ENCODE measurements at places on chromosomes 16 and 17.

DNA sequence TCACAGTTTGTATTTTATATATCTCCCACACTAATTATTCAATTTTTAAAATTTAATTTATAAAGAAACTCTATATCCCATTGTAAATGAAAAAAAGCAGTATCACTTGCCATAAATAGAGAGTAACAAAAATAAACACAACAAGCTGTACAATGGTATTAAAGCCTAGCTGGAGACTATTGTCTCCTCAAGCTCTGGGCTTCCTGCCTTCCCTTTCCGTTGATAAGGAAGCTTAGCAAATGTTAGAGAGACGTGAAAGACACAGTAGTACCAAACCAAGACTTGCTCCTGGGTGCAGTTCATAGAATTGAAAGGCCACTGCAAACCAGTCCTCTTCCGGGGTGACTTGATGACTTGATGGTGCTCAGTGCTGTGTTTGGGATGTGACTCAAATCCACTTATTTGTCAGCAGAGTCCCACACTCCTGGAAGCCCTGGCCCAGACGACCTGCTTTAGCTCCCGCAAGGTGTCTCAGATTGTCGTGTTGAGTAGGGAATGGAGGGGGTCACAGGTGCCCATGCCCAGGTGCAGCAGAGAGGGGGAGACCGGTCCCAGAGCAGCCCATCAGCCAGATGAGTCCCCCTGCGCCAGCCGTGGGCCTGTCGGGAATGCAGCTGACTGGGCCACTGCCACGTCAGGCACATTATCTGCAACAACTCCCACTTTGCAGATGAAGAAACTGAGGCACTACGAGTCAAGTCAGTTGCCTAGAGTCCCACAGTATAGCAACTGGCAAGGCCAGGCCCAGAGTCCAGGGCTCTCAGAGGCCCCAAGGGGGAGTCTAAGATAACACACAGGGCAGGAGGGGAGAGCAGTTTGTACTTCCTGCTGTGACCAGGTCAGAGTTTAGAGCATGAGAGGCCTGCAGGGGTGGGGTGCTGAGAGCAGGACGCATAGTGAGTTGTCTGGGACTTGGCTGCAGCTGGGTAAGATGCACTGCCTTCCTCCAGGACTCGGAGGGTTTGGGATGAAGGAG lies 40.5 kb downstream of the PSME3IP1 start:
- DNase-seq: no peak

DNA sequence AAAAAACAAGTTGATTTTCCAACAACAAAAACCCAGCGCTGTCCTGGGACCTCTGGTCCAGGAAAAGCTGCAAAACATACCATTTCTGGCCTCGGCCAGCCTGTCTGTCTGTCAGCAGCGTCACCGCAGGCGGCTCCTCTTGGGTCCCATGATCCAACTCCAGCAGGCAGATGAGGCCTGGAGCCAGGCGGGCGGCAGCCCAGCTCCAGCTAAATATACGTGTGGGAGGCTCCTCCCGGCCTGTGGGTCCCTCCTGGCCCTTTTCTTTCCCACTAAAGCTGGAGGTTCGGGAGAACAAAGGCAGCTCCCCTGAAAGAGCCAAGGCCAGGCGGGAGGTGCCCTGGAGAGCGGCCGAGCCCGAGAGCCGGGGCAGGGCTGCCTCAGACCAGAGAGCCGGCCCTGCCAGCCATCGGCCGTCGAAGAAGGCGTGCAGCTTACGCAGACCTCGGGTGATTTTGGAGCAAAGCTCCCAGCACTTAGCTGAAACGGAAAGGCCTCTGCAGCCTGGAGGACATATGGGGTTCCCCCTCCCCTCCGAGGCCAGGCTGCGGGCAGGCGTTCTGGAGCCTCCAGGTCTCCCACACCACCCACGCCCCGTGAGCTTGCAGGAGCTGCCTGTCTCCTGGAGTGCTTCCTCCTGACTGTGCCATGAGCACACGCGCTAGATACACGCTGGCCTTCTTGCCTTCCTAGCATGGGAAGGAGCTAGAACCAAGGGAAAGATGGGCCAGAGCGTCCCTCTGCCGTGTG lies 19.9 kb upstream of the JPH3 start:
- DNase-seq: no peak

DNA sequence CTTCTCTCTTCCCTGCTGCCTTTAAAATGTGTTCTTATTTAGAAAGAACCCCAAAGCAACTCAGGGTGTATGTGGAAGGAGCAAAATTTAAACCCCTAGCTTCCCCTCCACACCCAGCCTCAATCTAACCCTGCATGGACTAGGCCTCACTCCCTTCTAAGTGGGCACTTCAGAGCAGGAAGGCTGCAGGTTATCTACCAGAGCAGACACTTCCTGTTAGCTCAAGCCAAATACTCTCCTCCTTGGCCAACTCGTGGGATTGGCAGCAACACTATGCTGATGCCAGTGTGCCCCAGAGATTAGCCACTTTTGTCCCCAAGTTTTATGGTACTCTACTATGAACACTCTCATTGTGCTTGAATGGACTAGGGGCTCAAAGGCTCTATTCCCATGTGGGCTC lies 35.6 kb downstream of the CCDC42 start:
- DNase-seq: no peak

- DNase-seq: no peak
Measured at GRCh38 chr17:29346462-29346861, 43.7 kb upstream of the TAOK1 start.

GRCh38 chr17:35684055-35684802 lies 47.2 kb upstream of the RASL10B start:
- no peak for DNase-seq

All from SIG-M5 (cell line).